ENCODE measurements at places on chromosomes 7 and 10.

DNA sequence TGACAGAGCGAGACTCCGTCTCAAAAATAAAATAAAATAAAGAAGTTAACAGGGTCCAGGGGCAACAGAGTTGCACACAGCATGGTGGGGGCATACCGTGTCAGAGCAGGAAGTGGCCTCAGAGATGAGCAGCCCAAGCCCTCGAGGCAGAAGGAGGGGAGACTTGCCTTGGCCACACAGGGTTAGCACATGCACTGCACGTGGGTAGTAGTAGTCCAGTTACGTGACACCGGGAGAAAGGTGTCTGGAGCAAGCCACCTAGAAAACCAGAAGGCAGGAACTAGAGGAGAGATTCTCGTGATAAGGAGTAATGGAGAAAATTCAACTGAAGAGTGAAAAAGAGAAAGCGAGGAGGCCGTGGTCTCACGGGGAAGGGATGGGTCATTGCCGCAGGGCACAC, 9.8 kb upstream of the DENND2A start:
- no peak for DNase-seq

DNA sequence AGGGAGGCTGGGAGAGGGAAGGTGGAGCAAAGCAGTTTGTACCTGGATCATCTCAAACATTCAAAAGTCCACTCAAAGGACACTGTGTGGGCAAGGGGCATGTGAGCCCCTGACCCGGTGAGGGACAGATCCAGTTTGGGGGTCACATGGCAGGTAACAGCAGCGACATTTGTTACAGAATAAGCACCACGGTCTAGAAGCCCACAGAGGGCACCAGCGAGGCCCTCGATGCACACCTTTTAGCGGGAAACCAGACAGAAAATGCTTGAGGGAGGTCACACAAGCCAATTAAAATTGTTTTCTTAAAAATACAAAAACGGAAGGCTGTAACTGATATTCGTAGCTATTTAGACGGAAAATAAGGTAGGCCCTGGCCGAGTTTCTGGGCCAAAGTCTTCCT, 144.4 kb downstream of the ZMYND11 start:
- no peak for DNase-seq

- DNase-seq: no peak
Observed at GRCh38 chr7:91324663-91325062, 60.4 kb downstream of the FZD1 start.

DNA sequence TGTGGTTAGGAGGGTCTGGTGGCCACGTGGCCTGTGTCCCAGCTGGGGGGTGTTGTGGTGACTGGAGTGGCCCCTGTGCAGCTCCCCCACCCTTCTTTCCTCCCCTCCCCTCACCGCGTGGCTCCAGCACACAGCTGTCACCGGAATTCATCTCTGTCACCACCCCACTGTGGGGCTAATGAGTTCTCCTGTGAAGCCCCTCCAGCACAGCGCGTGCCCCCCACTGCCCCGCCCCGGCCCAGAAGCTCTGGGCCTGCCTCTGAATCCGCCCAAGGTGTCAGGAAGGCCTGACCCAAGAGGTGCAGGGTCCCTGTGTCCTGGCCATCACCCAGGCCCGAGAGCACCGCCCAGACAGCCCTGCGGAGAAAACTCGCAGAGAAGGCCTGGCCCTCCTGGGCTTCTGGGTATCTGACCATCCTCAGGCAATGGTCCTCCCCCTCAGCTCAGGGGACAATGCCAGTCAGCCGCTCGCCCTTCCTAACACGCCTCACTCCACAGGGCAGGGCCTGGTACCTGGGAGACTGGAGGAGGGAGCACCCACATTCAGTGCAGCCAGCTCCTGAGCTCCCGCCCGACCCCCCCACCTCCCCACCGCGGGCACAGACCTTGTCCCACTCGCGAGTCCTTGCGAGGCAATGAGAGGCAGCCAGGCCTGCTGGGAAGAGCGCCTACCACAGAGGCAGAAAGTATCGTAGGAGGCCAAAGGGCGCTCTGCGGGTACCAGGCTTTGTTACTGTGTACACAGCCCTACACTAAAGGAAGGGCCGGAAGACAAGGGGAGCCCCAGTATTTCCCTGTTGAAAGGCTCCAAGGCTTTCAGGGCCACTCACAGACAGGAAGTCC, 38.2 kb downstream of the GBX1 start:
- no peak for DNase-seq

- DNase-seq: no peak
Observed at GRCh38 chr10:31069411-31069810, 37.7 kb upstream of the ZNF438 start.

GRCh38 chr10:71799112-71799511, 25.8 kb upstream of the VSIR start:
- DNase-seq: no peak

DNA sequence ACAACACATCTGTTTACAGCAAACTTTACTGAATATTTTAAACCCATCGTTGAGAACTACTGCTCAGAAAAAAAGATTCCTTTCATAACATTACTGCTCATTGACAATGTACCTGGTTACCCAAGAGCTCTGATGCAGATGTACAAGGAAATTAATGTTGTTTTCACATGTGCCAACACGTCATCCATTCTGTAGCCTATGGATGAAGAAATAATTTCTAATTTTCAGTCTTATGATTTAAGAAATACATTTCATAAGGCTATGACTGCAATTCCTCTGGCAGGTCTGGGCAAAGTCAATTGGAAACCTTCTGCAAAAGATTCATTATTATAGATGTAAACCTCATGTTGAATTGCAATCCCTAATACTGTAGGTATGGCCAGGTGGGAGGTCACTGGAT, 16.7 kb upstream of the CNNM1 start:
- no peak for DNase-seq
